ENCODE measurements at places on chromosomes 16 and 17. TPM values are rescaled to one million over a fixed set of nuclear protein-coding genes. Genes with fewer than 3 reads are reported as not detected.

DNA sequence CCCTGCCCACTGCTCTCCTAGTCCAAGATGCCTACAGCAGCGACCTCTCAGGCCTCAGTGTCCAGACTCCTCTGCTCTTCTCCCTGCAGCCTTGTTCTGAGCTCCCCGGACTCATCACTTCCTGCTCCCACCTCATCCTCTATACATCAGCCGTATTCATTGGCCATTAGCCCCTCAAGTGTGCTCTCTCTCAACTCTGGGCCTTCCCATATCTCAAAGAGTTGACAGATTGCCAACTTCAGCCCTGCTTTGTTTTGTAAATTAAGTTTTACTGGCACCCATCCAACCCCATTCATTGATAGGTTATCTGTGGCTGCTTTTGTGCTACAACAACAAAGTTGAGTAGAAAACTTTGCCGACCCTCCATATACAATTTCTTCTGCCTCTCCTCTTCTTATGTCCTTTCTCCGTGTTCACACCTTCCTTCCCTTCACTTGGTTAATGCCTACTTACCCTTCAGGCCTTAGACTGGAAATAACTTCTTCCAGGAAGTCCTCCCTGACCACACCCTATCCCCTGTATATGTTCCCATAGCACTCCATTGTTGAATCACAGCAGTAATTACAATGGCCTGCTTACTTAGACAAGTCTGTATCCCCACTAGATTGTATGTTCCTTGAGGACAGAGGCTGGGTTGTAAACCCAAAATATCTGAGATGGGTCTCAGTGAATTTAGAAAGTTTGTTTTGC lies 63.4 kb upstream of the TANC2 start:
- H3K4me1 ChIP-seq, result peaks cover 23% of the 10 kb centered on the region
- H3K27me3 ChIP-seq, result peaks cover 3% of the 10 kb centered on the region
- no peak overlapping the region for H3K4me3 ChIP-seq
- no peak for DNase-seq
- H3K36me3 ChIP-seq, result peaks cover 4% of the 10 kb centered on the region

- no peaks in the 10 kb centered on the region for H3K4me1 ChIP-seq
- H3K27me3 ChIP-seq, result peaks cover 2% of the 10 kb centered on the region
- no peak overlapping the region for H3K27ac ChIP-seq
- DNase-seq, result no peak
- no peaks in the 10 kb centered on the region for H3K36me3 ChIP-seq
Observed at GRCh38 chr16:72299684-72300243, 127.8 kb upstream of the PMFBP1 start.

DNA sequence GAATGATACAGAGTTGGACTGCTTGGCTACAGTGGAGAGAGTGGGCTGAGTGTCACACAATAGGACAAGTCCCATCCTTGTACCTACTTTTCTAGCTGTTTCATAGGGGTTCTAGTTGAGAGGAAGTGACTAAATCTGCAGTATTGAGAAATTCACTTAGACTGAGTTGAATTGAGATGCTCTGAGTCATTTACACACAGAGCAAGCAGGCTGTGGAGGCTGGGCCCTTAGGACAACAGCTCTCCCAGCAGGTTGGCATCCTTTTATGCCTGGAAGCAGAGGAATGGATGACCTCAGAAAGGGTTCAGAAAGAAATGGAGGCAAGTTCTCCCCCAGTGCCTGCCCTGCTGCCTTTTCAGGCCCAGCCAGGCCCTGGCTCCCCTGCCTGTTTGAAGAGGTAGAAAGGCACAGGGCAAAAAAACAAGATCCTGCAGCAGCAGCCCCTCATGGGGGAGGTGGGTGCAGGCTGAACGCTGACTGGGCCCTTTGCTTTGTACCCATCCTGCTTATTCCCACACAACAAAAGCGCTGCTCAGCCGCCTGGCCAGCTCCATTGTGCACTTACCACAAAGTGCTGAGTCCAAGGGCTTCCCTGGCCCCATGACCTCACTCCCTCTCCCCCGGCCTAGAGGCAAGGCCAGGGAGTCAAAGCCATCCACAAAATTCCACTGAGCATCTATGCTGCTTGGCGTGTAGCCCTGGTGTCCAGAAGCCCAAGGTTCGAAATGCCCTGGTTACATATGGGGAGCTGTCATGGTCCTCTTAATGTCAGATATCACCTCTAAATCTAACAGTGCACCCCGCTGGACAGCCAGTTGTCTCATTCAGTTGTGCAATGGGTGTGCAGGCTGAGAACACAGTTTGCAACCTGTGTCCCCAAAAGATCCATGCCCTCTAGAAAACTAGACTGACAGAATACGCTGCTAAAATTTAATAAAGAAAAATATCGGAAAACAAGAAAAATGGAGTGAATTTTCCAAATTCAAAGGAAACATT lies 5.4 kb upstream of the CRYBA1 start:
- no peak for DNase-seq
- H3K4me1 ChIP-seq, result no peaks in the 10 kb centered on the region
- H3K27me3 ChIP-seq, result no peaks in the 10 kb centered on the region
- H3K4me3 ChIP-seq, result no peak overlapping the region
- H3K27ac ChIP-seq, result no peak overlapping the region

- H3K36me3 ChIP-seq, result no peaks in the 10 kb centered on the region
- H3K4me1 ChIP-seq, result peaks cover 7% of the 10 kb centered on the region
- no peaks in the 10 kb centered on the region for H3K27me3 ChIP-seq
- H3K4me3 ChIP-seq, result no peak overlapping the region
Observed at GRCh38 chr16:71961066-71962039, 38.8 kb downstream of the PKD1L3 start.

- no peaks in the 10 kb centered on the region for H3K36me3 ChIP-seq
- peaks cover 3% of the 10 kb centered on the region for H3K4me1 ChIP-seq
- DNase-seq, result no peak
- peaks cover 5% of the 10 kb centered on the region for H3K27me3 ChIP-seq
- H3K27ac ChIP-seq, result no peak overlapping the region
Observed at GRCh38 chr16:29148867-29149272, 164.0 kb downstream of the LAT start.

DNA sequence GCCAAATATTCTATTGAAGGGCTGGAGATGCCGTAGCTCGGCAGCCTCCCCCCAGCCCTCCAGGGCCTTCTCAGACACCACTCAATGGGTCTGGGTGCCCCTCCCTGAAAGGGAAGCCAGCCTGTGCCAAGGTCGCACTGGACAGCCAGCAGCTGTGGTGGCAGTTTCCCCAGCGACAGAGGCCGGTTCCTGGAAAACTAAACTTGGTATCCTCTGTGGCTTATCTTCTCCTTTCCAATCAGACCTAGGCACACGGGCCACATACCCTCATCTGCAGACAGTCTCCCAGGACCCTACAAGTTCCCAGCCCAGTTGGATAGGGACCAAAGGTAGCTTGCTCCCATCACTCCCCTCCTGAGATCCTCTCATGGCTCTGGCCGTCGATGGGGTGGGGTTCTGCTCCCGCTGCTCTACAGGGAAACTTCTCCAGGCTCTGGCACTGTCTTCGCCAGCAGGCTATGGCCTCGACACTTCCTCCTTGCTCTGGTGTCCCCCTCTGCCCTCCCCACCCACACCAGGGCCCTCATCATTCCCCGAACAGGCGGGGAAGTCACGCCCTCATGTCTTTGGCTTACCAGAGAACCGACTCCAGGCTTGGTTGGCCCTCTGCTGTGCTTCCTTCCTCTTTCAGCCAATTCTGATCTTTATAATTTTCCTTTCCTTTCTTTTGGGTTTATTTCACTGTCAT lies 18.3 kb upstream of the IL21R start:
- no peak overlapping the region for H3K27ac ChIP-seq
- no peaks in the 10 kb centered on the region for H3K36me3 ChIP-seq
- no peak overlapping the region for H3K4me3 ChIP-seq
- DNase-seq, result no peak

DNA sequence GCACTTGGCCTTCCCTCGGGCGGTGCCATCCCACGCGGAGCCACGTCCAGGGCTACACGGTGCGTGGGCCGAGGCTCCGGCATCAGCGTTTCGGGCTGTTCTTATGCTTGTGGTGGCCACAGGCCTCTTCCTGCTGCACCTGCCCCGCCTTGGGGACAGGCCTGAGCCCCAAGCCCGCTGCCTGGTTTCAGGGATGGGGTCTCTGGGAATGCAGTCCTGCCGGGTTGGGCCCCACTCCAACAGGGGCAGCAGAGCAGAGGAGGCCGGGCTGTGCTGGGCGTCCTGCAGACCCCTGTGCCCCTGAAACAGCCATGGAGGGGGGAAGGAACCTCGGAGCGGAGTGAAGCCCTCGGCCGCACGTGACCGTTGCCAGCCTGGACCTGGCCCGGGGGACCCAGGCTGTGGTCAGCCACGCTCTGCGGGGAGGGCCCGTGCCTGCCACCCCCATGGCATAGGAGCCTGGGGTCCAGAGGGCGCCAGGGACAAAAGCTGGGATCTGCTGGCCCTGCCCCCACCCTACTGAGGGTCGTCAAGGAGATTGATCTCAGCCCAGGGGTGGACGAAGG lies 453 bp upstream of the WFIKKN1 start:
- peaks cover 5% of the 10 kb centered on the region for H3K27me3 ChIP-seq
- H3K36me3 ChIP-seq, result peaks cover 5% of the 10 kb centered on the region
- peak; percentile 4 for DNase-seq
- H3K4me1 ChIP-seq, result no peaks in the 10 kb centered on the region

GRCh38 chr17:4940555-4941318 lies 669 bp downstream of the RNF167 start:
- H3K27ac ChIP-seq, result peak overlapping the region; percentile 99
- DNase-seq, result peak; percentile 39
- peak overlapping the region; percentile 97 for H3K4me3 ChIP-seq
- H3K4me1 ChIP-seq, result peaks cover 34% of the 10 kb centered on the region
- peaks cover 23% of the 10 kb centered on the region for H3K27me3 ChIP-seq

ZG16 gene
- not detected for total RNA-seq

CCL16 gene
- not detected for total RNA-seq

DNA sequence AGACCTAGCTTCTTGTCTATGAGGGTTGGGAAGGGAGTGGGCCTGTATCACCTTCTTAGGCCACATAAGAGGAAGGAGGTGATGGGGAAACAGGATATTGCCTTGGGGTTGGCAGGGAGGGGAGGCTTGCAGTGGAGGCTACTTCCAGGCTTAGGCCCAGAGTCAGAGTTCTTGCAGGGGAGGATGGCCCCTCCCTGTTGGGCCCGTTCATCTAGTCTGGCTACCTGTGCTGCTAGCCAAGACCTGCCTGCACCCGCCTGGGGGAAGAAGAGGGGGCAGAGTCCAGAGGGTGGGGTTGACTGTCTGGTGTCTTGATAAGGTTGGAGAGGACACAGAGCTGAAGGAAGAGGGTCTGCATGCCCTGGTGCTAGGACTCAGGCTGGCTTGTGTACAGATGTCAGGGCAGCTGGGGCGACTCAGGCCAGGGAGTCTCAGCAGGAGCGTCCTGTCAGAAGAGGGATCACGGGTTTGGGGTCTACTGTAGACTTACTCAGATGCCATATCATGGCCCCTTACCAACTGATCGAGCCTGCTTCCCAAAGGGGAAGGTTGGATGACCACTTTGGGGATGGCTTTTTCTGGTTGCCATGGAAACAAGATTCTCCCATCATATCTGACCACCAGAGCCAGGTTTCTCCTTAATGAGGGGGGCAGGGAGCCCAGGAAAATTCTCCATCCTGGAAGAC lies 5.3 kb downstream of the KDM6B start:
- peaks cover 44% of the 10 kb centered on the region for H3K27me3 ChIP-seq
- H3K4me3 ChIP-seq, result peak overlapping the region; percentile 82
- peaks cover 17% of the 10 kb centered on the region for H3K36me3 ChIP-seq
- DNase-seq, result no peak

- DNase-seq, result peak; percentile 28
- H3K4me3 ChIP-seq, result no peak overlapping the region
- peak overlapping the region; percentile 59 for H3K27ac ChIP-seq
- peaks cover 3% of the 10 kb centered on the region for H3K27me3 ChIP-seq
Observed at GRCh38 chr17:65987988-65988387, 203.9 kb downstream of the CEP112 start.

DNA sequence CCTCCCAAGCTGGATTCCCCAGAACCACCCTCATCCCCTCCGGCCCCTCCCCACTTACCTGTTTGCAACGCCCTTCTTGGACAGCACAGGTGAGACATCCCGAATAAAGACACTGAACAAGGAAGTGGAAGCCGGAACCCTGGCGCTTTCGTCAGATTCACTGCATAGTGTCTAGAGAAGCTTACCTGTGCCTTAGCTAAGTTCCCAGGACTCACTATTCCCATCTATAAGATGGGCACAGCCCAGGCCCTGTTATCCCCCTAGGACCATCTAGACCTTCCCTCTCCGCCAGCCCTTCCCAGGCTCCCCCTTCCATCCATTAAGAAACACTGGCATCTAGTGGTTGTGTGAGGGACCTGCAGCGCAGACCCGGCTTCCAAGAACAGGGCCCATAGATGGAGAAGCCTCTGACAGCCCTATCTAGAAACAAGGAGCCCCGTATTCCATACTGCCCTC lies 26.9 kb upstream of the RPL38 start:
- no peaks in the 10 kb centered on the region for H3K36me3 ChIP-seq
- no peak overlapping the region for H3K4me3 ChIP-seq
- no peaks in the 10 kb centered on the region for H3K4me1 ChIP-seq
- H3K27ac ChIP-seq, result no peak overlapping the region
- DNase-seq, result peak; percentile 82

- H3K27me3 ChIP-seq, result peaks cover 20% of the 10 kb centered on the region
- H3K36me3 ChIP-seq, result peaks cover 2% of the 10 kb centered on the region
- DNase-seq, result peak; percentile 59
- peak overlapping the region; percentile 91 for H3K4me3 ChIP-seq
- peaks cover 35% of the 10 kb centered on the region for H3K4me1 ChIP-seq
- peak overlapping the region; percentile 96 for H3K27ac ChIP-seq
Observed at GRCh38 chr16:22188595-22189442, 17.3 kb upstream of the EEF2K start.

Measured in endothelial cell (in vitro differentiated cells).